DMS 273 treated with DMSO at 0.1 percent for 48 hours (cell line): ENCODE measurements at places on chromosomes 11 and 22.
A peak's percentile ranks its signal among the peaks of the same experiment; 100 is the strongest.

GRCh38 chr11:64890522-64890939 is 12.1 kb upstream of the EHD1 start:
- DNase-seq = no peak

- no peak for DNase-seq
These were observed 69.1 kb upstream of the B3GAT1 start for GRCh38 chr11:134481135-134481534.

- no peak for DNase-seq
These were observed 35.0 kb downstream of the INTS4 start for GRCh38 chr11:77959434-77959833.

GRCh38 chr11:69035946-69036340 is 12.8 kb upstream of the TPCN2 start:
- no peak for DNase-seq

DNA sequence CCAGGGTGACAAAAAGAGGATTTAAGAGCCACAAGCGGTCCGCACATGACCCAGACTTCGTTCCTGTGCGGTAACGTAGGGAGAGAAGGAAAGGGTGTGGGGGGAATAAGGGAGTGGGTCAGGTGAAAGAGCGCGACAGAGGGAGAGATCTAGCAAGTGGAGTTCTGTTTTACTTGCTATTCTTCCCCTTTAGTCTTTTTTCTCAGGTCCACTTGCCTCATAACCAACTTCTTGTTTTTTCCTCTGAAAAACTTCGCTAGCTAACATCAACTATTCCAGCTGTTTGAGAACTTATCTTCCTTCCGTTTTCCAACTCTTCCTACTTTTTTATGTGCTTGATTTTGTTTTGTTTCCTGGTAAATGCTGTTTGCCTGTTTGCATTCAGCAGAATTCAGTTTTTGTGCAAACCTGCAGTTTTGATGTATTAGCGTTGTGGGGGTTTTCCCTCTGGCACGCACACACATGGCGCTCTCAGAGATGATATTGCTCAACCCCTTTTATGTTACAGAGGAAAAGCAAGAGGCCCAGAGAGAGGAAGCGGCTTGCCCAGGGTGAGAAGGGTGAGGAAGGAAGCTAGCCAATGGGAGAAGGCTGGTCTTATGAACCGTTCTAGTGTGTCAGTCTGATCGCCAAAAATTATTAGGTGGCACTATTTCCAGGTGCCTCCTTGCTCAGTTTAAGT is 592 bp upstream of the CTSC start:
- no peak for DNase-seq

DNA sequence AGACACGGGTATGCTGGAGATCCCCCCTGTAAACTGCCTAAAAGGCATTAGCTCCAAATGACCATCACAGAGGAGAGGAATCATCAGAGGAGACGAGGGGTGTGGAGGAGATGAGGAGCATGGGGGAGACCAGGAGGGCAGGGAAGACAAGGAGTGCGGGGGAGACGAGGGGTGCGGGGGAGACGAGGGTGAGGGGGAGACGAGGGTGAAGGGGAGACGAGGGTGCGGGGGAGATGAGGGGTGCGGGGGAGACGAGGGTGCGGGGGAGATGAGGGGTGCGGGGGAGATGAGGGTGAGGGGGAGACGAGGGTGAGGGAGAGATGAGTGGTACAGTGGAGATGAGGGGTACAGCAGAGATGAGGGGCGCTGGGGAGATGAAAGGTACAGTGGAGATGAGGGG is 17.5 kb upstream of the GAL start:
- DNase-seq = no peak

DNA sequence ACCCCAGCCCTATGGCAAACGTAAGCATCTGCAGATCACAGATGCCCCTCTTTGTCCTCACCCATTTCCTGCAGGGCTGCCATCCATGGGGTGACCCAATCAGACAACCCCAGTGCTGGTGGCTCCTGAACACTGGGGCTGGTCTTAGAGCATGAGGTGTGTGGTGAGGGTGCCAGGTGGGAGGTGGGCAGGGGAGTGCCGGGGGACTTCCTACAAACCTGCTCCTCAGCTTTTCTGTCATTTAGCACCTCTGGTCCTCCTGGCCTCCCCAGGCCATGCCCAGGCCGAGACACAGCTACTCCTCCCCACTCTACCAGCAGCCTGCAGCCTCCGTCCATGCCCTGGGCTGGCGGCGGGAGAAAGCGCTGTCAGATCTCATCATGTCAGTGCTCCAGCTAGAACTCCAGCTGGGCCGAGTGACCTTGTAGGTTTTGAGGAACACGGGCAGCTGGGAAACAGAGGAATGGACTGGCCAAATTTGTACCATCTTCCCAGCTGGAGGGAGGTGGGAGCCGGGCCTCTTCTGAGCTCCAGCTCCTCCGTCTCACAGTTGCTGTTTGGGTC is 157.7 kb upstream of the NECTIN1 start:
- no peak for DNase-seq

DNA sequence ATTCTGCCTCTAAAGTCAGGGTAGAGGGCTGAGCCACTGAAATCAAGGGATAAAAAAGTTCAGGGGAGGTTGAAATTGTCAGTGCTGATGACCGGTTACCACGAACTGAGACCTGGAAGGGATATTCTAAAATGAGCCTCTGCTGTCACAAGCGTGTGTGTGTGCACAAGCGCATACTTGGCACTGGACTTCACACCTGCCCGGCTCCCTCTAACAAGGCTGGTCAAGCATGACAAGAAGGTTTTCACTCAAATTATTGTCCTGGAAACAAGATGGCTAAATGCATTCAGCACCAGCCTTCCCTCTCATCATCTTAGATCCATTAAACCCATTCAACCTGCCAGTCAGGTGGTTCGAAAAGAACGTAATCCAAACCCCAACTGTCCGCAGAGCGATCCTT is 54.8 kb upstream of the CECR2 start:
- DNase-seq = no peak

DNA sequence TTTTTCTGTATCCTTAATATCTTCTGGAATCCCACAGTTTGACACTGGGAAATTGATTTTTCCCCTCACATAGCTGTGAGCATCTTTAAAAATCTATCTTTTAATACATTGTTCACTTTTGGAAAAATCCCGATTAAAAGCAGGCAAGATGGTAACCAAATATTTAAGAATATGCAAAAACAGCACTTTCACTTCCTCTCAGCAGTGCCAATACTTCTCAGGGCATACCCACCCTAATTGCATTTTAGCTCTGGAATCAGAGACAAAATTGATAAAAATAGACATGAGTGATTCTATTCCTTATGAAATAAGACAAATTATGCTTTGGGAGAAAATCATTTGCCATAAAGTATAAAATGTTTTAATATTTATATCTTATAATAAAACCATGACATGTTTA is 168.5 kb upstream of the CCDC90B start:
- no peak for DNase-seq

DNA sequence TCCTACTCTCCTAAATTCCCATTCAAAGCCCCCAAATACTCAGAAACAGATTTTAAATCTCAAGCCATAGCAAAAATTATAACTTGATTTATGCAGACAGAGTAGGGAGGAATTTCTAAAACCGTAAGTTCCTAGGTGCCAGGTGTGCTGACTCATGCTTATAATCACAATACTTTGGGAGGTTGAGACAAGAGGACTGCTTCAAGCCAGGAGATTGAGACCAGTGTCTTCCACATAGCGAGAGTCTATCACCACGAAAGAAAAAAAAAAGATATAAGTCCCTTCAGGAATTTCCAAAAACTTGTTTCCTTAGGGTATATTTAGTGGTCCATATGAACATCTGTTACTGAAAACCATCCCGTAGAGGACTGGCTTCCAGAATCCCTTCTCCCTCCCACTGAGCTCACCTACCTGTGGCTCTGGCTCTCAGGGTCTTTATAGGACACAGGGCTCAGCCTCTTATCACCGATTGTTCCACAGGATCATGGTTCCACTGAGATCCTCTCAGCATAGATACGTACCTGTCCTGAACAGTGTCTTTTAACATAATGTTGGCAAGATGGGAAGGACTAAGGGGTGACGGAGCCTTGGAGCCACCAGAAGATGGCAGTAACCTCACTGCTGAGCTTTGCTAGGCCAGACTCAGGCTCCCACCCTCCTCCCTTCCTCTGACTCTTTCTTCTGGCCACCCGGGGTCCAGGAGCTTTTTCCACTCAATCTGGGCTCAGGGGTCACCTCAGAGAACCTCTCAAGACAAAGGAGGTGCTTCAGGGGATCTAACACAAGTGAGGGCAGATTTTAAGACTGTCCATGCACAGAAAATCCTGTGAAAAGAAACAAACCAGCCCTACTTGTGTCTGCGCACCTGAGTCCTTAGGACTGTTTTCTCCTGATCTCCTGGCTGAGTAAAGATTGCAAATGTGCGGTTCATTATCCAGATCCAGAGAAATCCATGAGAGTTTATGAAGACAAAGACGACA is 117.5 kb upstream of the TOP3B start:
- DNase-seq = no peak

GRCh38 chr11:62880231-62880802 is 379 bp upstream of the SLC3A2 start:
- no peak for DNase-seq

DNA sequence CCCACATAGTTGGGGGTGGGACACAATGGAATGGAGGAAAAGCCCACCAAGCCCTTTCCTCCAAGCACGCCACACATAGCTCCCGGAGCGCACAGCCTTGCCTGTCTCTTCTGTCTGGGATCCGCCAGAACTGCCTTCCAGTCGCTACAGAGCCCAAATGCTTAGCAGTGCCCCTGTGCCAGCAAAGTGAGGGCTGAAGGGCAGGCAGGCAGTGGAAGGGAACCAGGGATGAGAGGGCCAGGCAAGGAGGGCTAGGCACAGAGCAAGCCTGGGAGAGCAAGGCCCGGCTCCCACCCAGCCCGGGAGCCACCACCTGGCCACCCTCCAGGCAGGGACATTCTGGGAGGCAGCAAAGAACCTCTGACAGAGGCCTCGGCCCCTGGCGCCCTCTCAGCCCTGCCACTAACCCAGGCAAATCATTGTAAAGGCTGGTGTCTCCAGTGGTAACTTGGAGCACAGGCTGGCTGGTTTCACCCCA is 32.5 kb downstream of the PPP2R1B start:
- DNase-seq = no peak

GRCh38 chr11:73322382-73323306 is 14.6 kb downstream of the ARHGEF17 start:
- DNase-seq = no peak

GRCh38 chr11:2798951-2799761 is 86.4 kb downstream of the CDKN1C start:
- no peak for DNase-seq

DNA sequence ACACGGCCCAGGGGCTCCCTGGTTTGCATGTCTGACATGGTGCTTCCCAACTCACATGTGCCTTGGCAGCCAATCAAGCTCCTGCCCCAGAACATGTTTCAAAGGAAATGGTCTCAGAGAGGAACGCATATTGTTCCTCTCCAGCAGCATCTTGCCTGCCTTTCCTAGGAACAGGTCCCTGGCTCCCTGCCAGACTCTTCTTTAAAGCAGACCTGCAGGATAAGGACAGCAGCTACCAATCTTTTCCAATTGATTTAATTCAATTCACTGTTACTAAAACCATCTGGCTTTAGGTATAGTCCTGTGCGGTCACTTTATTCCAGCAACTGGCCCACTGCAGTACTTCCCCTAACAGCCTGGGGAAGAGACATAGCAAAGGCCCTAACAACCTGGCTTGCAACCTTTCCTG is 79.9 kb downstream of the AMBRA1 start:
- peak; percentile 46 for DNase-seq

DNA sequence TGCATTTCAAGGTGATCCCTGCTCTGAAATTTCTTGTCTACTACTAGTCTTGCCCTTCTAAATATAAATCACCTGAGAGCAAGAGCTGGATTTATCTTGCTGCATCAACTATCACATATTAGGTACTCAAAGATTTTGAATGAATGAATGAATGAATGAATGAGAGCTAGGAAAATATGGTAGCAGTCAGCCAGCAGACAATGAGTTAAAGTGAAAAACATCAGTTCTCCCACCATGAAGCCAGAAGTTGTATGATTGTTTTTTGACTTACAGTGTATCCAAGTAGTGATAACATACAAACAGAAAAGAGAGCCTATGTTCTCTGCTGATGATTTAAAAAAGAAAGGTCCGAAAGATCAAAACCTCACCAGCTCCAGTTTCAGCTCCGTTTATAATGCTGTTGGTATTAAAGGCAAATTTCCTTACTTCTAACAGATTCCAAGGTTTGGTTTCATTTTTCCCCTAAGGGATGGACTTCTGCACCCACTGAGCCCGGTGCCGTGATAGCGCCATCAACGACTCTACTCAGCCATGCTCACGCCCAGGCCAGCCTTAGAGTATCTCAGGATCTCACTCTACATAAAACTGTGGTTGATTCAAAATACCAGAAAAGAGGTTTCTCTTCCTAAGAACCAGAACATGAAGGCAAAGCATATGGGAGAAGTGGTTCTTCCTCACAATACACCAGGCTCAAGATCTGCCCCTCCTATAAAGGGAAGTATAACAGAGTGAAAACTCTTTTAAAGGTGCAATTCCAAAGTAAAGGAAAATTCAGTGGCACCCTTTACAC is 92.0 kb downstream of the SGSM3 start:
- no peak for DNase-seq
